T-cell (primary cell): ENCODE measurements at places on chromosomes 2 and 18. TPM values are rescaled to one million over a fixed set of nuclear protein-coding genes. Genes with fewer than 3 reads are reported as not detected.

Gene EIF4E2
- 58.2 TPM for total RNA-seq

Gene MGAT5
- total RNA-seq = 61.1 TPM

Gene TEX44
- total RNA-seq = not detected

Gene CYP27A1
- total RNA-seq = not detected

Gene NPAS2
- 3.9 TPM for total RNA-seq

Gene CLEC4F
- not detected for total RNA-seq

Gene SLC4A3
- 0.37 TPM for total RNA-seq

Gene SOX11
- not detected for total RNA-seq

Gene KCNK3
- total RNA-seq = 0.35 TPM

Gene FBXO36
- total RNA-seq = 1.3 TPM

Gene STARD6
- total RNA-seq = not detected

Gene TXNDC2
- not detected for total RNA-seq

Gene KLHL14
- total RNA-seq = 0.41 TPM

Gene ASTL
- 10.4 TPM for total RNA-seq

Gene CAPN13
- not detected for total RNA-seq

Gene GAREM2
- 2.9 TPM for total RNA-seq

Gene PHLPP1
- total RNA-seq = 7.6 TPM

Gene XPO1
- 131 TPM for total RNA-seq

Gene GPR75
- total RNA-seq = 2.6 TPM

Gene LAPTM4A
- 41.1 TPM for total RNA-seq

Gene ST8SIA3
- not detected for total RNA-seq

Gene TACR1
- total RNA-seq = not detected

Gene SNORC
- total RNA-seq = 2.7 TPM

Gene NT5DC4
- total RNA-seq = not detected

Gene HTR2B
- total RNA-seq = not detected

Gene TRIB2
- total RNA-seq = 119 TPM

Gene UGT1A4
- not detected for total RNA-seq

Gene NYAP2
- 0.06 TPM for total RNA-seq

Gene CAD
- 78.2 TPM for total RNA-seq

Gene AQP12B
- total RNA-seq = not detected

Gene MSGN1
- not detected for total RNA-seq

Gene FHOD3
- not detected for total RNA-seq

Gene CNGA3
- total RNA-seq = not detected

Gene RIT2
- total RNA-seq = not detected

Gene MAP3K19
- not detected for total RNA-seq

Gene PLEK
- 11.0 TPM for total RNA-seq

Gene ALPI
- not detected for total RNA-seq

Gene SLC19A3
- 0.15 TPM for total RNA-seq
